ENCODE measurements at places on chromosomes 6 and 20.

GRCh38 chr6:35634316-35634715 lies 54.4 kb downstream of the FKBP5 start:
- DNase-seq = no peak

DNA sequence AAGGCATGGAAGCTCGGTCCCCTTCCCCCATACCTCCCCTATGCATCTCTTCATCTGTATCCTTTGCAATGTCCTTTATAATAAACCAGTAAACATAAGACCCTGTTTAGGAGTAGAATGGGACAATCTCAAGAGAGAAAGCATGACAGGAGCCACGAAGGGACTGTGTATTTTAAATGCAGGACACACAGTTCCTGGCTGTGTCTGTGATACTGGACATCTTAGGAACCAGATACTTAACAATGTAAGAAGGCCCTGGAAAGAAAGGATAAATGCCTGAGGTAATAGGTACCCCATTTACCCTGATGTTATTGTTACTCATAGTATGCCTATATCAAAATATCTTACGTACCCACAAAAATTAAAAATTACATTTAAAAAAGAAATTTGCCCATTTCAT lies 36.6 kb downstream of the NUDT3 start:
- no peak for DNase-seq

- no peak for DNase-seq
Observed at GRCh38 chr20:52004715-52005114, 186.9 kb downstream of the ZFP64 start.

DNA sequence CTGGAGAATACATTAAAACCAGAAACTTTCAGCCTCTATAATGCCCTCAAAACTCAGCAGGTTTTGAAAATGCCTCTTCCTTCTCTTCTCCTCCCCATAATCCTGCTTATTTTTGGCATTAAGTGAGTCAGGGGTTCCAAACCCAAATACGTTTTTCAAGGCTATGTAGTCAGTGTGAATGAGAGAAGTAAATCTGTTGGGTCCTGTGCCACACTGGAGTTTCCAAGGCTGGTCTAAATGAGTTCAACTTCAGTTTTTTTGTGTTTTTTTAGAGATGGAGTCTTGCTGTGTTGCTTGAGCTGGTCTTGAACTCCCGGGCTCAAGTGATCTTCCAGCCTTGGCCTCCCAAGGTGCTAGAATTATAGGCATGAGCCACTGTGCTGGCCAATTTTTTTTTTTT lies 20.9 kb downstream of the PTPRA start:
- no peak for DNase-seq

GRCh38 chr6:100023798-100024197 lies 29.8 kb upstream of the MCHR2 start:
- DNase-seq = no peak

DNA sequence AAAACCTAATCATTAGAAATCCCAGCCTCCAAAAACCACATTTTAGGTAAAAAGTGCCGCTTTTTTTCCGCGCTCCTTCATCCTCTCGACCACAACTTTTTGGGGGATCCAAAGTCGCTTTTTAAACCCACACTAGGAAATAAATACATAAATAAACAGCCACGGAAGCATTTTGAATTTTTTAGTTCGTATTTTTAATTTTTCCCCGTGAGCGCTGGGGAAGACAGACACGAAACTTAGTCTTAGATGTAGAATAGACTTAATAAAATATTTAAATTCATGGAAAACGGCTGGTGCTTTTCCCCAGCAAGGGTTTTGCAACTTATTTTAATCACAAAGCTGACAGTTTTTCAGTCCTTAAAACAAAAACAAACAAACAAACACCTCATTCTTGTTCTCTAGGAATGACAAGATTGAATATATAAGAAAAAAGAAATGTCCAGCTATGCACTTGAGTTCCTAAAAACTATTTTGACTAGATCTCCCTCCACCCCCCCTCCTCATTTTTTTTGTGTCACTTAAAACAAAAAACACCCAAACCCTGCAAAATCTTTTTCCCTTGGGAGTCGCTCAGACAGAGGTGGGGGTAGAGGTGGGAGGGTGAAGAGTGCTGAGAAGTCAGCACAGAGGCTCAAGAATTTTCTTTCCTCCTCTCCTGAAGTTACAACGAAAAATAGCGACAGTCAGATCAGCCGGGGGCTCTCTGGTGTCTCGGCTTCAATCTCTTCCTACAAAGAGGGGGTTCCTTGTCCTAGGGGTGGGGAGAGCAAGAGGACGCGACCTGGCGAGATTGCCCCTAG lies 43.4 kb upstream of the SUPT3H start:
- DNase-seq = no peak

DNA sequence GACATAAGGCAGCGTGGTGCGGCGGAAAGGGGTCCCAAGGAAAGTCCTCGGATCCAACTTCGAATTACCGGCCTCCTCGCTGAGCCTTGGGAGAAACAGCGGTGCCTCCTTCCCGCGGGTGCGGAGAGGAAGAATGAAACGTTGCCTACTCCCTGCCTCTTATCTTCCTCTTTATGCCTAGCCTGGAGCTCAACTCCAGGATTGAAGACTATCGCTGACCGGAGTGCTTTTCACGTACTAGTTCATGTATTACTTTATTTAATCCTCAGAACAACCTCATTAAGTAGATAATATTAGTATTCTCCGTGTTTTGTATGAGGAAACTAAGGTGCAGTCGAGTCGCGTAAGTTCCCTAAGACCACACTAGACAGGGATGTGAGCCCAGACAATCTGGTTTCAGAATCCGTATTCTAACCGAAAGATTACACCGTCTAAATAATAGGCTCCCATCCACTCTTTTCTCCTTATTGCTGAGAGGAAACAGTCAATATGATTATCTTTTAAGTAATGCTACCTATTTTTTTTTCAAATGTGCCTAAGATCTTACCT lies 793 bp upstream of the PDSS2 start:
- DNase-seq = no peak

DNA sequence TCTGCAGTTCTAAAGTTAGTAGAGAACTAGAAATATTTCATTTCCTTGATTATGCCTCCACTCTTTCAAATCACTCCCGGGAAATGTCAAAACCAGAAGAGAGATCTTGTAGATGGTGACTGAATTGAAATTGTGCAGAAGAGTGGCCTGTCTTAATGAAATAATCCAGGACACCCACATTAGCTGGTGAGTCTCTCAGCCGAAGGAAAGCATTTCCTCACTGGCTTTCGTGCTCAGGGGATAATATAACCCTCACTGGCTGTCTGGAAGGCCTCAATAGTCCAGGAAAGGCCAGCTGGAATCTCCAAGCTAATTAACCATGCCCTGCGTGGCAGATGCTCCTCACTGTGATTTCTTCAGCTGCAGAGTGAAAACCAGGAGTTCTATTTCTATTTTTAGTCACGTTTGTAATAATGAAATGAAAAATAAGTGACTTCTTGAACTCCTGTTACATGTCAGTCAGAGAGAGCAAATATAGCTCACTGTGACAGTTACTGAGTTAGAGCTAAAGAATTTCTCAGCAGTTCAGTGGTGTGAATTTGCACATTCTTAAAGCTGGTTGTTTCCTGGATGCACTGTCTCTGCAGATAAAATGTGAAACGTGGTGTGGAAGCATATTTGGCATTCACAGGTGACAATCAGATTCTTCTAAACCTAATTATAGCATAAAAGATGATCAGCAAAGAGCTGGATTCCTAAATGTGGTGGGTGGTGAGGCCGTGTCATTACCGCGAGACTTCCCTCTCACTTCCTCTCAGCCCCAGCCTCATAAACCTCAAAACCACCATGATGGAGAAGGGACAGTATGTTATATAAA lies 211.7 kb downstream of the LMBRD1 start:
- DNase-seq = peak; percentile 37

DNA sequence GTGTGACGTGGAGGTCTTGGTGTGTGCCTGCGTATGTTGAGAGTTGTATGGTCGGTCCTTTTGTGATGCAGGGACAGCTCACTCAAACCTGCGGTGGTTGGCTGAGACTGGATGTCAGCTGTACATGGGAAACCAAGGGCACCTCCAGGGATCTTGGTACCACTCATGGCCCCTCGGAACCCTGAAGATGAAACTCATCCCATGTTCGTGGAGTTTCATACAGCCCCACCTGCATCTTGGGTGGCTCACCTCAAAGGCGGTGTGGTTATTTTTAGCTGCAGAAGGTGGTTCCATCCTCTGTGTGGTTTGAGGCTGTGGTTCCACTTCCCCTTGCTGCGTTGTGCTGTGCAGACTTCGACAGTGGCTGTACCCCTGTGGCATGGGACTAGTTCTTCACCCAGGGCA lies 52.6 kb upstream of the SLC22A1 start:
- peak; percentile 90 for DNase-seq

DNA sequence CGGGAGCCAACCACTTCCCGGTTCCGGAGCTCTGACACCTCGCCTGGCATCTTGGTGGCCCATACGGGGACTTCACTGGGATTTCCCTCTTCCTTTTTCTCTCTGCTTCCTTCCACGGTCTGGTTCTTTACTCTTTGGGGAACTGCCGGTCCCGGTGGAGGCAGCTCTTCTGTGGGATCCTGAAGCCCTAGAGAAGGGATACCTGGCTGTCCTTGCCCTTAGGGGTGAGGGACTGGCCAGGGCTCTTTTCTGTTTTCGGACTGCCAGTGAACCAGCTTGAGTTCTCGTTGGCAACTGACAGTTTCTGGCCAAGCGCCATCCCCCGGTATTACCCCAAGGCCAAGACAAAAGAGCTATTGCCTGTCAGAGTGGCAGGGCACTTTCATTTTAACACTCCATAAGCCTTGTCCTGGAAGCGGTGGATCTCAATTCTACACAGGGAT lies 880 bp upstream of the CPXM1 start:
- DNase-seq = no peak

- no peak for DNase-seq
Observed at GRCh38 chr6:145009711-145010110, 724.6 kb downstream of the UTRN start.

GRCh38 chr6:9252799-9253198 lies 817.5 kb upstream of the SLC35B3 start:
- no peak for DNase-seq

DNA sequence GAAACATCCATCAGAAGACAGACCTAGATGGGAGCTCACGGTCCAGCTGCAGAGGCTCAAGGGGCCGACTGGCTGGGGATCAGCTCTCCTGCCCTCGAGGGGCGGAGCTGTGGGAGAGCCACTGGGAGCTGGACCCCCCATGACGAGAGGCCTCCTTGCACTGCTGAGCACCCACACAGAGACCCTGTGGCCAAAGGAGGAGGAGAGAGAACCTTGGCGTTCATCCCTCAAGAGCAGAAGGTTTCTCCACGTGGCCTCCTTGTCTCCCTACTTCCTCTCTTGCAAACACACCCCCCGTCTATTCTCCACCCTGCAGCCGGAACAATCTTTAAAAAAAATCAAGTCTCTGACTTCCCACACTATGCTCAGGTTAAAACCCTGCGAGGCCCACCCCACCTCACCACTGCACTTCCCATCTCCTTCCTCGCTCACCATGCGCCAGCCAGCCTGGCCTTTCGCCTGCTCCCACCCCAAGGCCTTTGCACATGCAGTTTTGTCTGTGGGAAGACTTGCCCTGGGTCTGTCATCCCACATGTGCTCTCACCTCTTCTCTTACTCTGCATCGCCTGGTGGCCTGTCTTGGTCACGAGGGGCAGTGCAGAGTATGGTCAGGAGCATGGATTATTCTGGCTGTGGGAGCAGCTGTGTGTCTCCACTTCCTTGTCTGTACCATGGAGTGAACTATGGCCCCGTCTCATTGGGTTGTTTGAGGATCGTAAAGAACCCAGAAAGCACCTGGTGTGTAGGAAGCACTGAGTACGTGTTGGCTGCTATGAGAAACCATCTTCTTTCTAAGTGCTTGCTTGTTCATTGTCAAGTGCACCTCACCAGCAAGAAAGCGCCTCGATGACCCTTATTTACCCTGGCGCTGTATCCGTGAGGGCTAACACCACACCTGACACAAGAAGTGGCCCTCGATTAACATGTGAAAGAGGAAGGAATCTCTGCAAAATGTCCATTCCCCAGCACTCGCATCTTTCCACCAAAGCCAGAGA lies 32.9 kb downstream of the PMEPA1 start:
- no peak for DNase-seq

- no peak for DNase-seq
Observed at GRCh38 chr6:31690231-31691077, 9.6 kb upstream of the LY6G5C start.

GRCh38 chr6:37083243-37084138 lies 78.0 kb downstream of the FGD2 start:
- no peak for DNase-seq

DNA sequence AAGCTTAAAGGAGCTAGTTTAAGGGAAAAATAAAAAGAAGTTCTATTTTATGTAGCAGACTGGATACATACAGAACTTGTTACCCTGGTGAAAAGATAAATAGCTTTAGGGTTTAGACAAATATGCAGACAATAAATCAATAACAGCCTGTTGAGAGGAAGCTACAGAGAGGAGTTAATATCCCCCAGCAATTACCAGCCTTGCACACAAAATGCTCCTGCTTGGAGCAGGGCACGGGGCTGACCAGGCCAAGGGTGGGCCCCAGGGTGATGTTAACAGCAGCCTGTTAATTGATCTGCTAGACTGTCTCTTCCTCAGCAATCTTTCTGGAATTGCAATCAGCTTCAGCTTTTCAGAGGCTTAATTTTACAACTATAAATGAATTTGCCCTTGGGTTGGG lies 125.1 kb upstream of the SOX4 start:
- DNase-seq = no peak

DNA sequence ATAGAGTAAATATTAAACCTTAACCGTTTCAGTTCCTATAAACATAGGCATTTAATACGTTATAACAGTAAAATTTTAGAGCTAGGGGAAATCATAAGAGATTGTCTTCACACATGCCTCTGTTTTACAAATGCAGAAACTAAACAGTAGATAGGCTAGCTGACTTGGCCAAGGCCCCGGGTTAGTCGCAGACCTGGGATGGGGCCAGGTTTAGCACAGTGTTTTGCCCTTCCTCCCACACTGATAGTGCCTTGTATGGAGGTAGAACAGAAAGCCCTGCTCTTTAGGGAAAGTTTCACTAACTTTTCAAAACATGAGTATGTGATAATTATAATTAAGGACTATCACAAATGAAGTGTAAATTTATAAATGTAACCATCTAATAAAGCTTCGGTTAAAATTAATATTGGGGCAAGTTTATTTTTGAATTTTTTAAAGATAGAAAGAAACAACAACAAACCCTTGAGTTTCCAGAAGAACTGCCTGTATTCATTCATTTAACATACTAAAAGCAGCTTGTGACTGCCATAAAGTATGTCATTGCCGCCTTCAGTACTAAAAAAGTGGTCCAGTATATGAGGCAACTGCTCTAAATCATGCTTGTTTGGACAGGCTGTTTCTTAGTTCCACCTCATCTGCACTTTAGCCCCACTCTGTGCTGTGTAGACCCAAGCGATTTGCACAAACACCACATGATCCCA lies 62.5 kb upstream of the LOC128125822 start:
- DNase-seq = no peak

DNA sequence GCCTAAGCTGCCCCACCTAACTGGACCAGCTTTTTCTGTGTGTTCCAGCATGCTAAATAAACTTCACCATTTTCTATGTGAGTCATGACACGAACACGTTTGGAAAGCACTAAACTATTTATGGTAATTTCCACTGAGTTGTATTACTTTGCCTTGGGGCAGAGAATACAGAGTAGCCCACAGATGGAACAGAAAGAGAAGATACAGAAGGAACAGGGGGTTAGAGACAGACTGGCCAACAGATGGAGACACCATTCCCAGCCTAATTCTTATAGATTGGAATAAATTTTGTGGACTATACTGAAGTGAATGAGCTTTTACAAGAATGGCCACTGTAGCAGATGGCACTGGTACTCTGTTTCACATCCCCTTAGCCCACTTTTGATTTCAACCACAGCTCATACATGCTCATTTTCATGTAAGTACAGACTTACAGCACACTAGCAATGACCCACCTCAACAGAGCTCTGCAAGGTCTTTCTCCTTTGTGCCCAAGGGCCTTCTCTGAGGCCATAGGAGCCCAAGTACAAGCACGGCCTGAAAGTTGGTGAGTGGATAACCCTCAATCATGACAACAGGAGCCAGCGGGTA lies 13.1 kb upstream of the NT5DC1 start:
- no peak for DNase-seq
